Renal cortical epithelial cell (primary cell): ENCODE measurements at places on chromosomes 13 and 19. TPM values are rescaled to one million over a fixed set of nuclear protein-coding genes. Genes with fewer than 3 reads are reported as not detected.

DNA sequence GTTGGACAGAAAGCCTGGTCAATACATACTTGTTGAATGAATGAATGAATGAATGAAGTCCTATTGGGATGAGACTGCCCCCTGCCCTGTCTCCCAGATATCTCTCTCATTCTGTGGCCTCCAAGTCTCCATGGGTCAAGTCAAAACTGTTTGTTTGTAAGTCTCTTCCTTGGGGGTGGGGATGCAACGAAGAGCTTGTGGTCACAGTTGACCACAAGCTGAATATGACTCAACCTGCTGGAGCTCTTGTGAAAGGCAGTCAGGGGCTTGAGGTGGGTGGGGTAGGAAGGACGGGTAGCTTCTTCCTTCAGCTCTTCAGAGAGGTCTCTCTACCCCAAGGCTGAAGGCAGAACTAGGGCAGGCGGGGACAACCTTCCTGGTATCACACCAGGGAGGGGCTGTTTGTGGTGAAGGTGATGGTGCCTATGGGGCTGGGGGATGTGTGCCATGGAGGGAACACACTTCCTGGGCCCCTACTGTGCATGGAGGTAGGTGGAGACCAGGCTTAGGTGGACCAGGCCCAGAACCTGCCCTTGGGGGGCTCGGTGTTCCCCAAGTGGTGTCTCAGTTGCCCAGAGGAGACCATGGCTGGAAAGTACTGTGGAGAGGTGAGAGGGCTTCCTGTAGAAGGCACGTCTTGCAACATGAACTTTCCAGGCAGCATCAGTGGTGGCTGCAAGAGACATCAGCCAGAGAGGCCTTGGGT, 8.0 kb downstream of the MYO1F start:
- DNase-seq, result peak; percentile 89

- peak; percentile 60 for DNase-seq
Measured at GRCh38 chr19:48290771-48291488, 21.0 kb downstream of the ZNF114 start.

DNA sequence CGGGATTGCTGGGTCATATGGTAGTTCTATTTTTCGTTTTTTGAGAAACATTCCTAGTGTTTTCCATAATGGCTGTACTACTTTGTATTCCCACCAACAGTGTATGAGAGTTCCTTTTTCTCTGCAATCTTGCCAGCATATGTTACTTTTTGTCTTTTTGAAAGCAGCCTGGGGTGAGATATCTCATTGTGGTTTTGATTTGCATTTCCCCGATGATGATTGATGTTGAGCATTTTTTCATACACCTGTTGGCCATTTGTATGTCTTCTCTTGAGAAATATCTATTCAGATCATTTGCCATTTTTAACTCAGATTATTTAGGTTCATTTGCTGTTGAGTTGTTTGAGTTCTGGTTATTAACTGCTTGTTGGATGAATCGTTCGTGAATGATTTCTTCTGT, 18.5 kb upstream of the ATP12A start:
- DNase-seq, result no peak

GRCh38 chr13:97067017-97067895, 73.0 kb upstream of the OXGR1 start:
- no peak for DNase-seq

- no peak for DNase-seq
Measured at GRCh38 chr13:40586886-40587565, 79.4 kb downstream of the FOXO1 start.

GRCh38 chr13:53436396-53436795, 407.8 kb downstream of the OLFM4 start:
- no peak for DNase-seq

The MIER2 gene
- total RNA-seq, result 14.4 and 18.1 TPM in 2 replicates
